ENCODE measurements at places on chromosomes 2 and 18. TPM values are rescaled to one million over a fixed set of nuclear protein-coding genes. Genes with fewer than 3 reads are reported as not detected.

DNA sequence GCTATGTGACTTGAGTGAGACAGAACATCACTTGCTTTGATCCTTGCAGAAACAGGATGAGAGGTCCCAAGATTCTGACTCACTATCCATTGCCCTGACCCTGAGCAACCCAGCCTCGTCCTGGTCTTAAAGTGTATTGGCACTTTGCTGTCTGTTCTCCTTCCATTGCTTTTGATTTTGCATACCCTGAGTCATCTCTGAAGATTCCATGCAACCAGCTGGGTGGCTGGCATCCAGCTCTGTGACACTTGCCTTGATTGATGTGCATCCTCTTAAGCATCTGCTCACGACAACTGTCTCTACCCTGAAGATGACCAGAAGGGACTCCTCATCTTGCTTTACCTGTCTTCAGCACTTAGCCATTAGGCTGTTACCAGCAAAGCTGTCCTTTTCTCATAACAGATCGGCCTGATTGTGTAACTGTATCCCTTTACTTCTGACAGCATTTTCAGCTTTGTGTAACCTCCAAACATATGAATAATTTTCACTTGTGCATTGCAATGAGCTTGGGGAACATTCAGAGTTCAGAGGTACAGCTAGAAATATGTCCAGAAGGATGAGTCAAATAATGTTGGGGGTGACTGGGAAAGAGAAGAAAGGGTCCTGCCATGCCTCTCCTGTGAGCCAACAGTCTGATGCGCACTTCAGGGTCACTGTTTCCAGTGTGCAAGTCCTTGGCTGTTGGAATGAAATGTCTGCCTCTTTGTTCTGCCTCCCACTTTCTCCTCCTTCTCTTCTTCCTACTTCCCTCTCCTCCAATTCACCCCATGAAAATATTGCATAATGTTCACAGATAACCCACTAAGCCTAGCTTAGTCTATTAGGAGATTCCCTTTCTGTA is 249.7 kb upstream of the OSR1 start:
- DNase-seq, result no peak

DNA sequence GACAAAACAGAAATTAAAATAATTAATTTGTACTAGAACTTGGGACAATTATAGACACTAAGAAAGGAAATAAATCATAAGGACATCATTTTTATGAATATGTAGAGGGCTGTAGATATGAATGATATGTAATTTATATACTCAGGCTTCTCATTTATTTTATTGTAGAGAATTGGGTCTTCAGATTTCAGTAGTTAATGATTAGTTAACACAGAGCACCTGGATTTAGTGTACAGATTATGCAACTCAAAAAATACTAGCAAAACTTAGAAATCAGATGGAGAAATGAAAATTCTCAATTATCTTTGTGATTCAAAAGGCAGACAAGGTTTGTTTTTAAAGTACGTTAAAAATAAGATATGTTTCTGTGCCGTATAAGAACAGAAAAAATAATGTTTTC is 1311.7 kb upstream of the SLC39A10 start:
- no peak for DNase-seq

DNA sequence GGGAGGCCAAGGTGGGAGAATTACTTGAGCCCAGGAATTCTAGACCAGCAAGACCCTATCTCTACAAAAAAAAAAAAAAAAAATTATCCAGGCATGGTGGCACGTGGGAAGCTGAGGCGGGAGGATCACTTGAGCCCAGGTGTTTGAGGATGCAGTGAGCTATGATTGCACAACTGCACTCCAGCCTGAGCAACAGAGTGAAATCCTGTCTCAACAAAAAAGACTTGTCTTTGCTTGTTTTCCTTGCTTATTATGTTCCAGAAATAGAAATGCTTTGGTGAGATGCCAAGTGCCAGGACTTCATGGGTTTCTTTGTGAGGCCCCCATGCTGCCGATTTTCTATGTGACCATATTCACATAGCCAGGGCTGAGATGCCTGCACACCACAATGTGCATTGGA is 9.0 kb downstream of the DCDC2C start:
- DNase-seq, result no peak

- DNase-seq, result peak; percentile 10
Observed at GRCh38 chr2:67954093-67954748, 108.6 kb downstream of the C1D start.

DNA sequence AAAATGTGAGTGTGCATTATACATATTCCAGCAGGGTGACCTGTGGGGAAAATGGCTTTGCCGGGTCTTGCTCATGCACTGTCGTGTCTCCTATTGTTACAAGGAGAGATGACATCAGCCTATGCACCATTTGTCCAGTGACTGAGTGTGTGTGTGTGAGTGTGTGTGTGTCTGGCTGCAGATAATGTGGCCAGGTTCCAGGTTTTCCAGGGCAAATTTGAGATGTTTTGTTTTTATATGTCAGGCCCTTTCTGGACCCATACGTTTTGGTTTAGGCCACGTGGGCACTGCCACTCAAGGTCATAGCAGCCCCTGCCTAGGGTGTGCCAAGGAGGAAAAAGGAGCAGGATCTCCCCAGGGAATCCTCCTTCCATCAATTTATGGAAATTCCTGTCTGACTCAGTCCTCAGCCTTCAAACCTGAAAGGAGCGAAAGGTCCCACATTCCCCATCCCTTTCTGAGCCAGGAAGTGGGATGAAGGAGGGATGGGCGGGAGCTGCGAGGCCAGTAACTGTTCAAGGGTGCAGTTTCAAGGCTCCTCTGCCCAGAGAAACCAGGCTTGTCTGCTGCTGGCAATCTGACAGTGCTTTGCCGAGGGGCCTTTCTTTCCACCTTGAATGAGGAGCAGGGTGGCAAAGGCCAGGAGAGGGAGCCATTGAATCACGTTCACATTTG is 93.0 kb upstream of the SMAD2 start:
- peak; percentile 83 for DNase-seq

- DNase-seq, result no peak
Observed at GRCh38 chr2:233689501-233689900, 3.2 kb upstream of the UGT1A6 start.

- DNase-seq, result peak; percentile 21
Observed at GRCh38 chr2:45171136-45171501, 161.9 kb upstream of the SIX2 start.

DNA sequence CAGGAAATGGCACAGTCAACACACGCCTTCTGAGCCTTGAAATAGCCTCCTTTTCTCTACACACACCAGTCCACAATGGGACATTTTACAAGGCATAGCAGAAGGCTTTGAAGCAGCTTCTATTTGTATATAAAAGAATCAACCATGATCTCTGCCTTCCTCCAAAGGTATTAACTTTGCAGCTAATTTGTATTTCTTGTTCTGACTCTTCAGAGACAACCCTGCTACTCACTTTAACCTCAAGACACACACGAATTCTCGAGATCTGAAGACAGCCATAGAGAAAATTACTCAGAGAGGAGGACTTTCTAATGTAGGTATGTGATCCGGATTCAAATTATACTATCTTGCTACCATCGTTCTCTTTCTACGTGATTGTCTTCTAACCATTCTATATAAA is 104.6 kb downstream of the VIT start:
- no peak for DNase-seq

DNA sequence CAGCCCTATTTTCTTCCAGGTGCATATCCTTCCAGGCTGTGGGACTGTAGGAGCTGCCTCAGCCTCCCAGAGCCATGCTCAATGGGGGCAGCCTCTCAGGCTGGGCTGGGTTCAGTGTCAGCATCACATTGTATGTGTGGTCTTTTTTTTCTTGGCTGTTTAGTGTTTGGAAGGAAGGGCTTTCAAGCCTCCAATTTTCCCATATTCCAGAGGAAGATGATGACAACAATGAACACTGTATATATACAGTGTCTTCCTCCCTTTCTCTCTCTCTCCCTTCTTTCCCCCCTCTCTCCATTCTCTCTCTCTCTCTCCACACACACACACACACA is 326.4 kb downstream of the DYSF start:
- DNase-seq, result no peak

GRCh38 chr2:152084076-152084475 is 14.8 kb downstream of the CACNB4 start:
- DNase-seq, result no peak

GRCh38 chr2:25309402-25309801 is 32.3 kb downstream of the DNMT3A start:
- peak; percentile 91 for DNase-seq

Gene DGKD
- 23.4 TPM for total RNA-seq

Gene ACTR1B
- 42.5 TPM for total RNA-seq

Gene SGO2
- 32.6 TPM for total RNA-seq

Gene LAMA1
- 47.6 TPM for total RNA-seq

Gene GDF7
- total RNA-seq, result 0.19 TPM

Gene SOWAHC
- total RNA-seq, result 26.3 TPM

Gene ASB18
- total RNA-seq, result not detected

Measured in GM23338 (cell line).